ENCODE measurements at places on chromosomes 6 and 20.

- DNase-seq, result no peak
Measured at GRCh38 chr6:153162646-153163045, 31.6 kb upstream of the RGS17 start.

DNA sequence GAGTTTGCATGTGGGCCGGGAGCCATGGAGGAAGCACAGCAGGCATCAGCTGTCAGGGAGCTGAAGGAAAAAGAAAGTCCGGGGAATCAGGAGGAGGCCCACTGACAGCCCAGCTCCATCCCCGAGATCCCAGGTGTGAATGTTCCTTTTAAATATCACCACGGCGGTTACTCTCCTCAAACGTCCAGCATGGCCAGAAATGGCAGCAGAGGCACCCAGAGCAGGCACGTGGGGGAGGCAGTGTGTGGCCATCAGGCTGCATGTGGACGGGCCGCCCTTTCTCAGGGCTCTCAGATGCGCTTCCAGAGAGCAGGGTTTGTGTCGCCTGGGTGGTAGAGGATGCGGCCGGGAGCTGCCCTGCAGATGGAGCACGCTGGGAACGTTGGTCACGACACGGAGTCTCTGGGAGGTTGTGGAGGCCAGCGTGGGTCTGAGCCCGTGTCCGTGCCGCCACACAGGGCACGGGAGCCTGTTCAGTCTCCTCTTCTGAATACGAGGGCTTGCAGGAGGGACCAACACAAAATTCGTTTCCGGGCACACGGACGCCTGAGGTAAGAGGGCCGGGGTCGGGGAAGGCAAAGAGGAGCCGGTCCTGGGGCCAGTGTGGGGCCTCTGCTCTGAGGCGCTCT is 45.3 kb upstream of the DACT2 start:
- DNase-seq, result no peak

- DNase-seq, result no peak
Measured at GRCh38 chr6:44010411-44011349, 116.6 kb downstream of the MRPL14 start.

DNA sequence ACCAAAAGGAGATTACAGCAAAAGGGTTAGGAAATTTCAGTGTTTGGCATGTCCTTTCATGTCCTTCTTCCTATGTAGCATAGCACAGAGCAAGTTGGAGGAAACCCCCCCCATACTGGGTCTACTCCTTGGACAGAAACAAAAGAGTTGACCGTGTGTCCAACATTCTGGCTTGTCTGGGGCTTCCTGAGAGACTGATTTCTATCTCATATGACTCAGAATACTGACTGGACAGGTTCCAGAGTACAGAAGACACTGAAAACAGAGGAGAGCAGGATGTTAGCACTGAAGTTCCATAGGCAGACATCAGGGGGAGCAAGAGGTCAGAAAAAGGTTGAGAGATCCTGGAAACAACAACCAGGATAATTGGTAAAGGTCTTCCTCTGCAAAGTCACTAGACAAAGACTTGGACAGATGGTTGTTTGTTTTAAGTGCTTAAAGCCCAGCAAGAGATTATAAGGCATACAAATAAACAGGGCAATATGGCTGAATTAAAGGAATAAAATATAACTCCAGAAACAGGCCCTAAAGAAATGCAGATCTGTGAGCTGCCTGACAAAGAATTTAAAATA is 48.4 kb downstream of the USP49 start:
- DNase-seq, result no peak

DNA sequence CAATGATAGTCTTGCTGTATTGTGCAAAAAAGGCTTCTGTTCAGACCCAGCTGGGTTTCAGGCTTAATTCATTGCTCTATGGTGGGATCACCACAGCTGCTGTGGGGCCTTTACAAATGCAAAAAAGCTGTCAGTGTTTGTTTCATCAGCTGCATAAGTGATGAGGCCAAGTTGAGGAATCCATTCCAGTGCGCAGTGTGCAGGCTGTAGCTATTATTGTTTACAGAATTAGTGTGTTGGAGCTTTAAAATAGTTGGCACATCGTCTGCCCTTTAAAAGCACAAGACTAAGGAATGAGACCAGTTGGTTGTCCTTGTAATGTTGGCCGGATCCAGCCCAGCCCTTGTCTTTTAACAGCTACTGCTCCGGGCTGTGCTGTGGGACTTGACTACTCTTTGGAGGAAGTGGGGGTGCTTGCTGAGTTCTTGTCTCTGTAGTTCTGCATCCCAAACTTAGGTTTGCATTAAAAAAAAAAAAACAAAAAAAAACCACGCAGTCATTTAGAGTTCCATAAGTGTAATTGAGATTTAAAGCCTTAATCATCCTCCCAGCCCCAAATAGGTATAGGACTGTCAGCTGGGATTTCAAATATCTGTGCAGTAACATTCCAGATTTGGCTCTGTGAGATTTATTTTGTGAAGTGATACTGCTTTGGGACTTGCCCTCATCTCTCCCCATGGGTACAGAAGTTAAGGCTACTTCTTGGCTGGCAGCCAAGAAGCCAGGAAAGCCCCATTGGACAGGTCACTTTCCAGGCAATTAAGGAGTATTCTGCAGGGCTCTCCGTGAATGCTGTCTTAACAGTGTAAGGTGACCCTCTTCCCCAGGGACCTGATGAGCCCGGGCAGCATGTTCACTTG is 19.3 kb downstream of the JARID2 start:
- DNase-seq, result no peak

- no peak for DNase-seq
Measured at GRCh38 chr6:96089173-96089572, 73.4 kb downstream of the FUT9 start.

- no peak for DNase-seq
Measured at GRCh38 chr20:24955045-24955444, 6.0 kb downstream of the CST7 start.

GRCh38 chr6:105402090-105402938 is 568 bp downstream of the PREP start:
- DNase-seq, result no peak

- DNase-seq, result no peak
Measured at GRCh38 chr6:132167929-132168892, 217.0 kb upstream of the CCN2 start.

- no peak for DNase-seq
Measured at GRCh38 chr20:62728028-62728780, 19.6 kb downstream of the NTSR1 start.

DNA sequence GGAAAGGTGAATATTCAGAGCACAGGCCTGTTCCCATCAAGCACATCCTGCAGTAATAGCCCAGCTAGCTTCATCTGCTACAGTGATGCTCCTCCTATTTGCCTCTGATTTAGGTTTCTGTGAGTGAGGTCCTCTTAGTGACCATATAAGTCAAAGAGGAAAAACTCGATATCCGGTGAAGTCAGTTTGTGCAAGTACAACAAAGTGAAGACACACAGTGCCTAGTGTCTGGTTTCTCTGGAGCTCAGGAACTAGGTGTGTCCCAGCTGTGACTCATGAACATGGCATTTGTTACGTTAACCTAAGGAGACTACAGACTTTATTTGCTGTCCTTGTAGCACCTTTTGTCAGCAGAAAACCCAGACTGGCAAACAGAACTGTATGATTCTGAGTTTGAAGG is 33.9 kb downstream of the EDN1 start:
- DNase-seq, result no peak

- DNase-seq, result no peak
Measured at GRCh38 chr6:43744491-43744890, 25.5 kb upstream of the VEGFA start.

- no peak for DNase-seq
Measured at GRCh38 chr20:49496553-49497397, 14.3 kb upstream of the KCNB1 start.

DNA sequence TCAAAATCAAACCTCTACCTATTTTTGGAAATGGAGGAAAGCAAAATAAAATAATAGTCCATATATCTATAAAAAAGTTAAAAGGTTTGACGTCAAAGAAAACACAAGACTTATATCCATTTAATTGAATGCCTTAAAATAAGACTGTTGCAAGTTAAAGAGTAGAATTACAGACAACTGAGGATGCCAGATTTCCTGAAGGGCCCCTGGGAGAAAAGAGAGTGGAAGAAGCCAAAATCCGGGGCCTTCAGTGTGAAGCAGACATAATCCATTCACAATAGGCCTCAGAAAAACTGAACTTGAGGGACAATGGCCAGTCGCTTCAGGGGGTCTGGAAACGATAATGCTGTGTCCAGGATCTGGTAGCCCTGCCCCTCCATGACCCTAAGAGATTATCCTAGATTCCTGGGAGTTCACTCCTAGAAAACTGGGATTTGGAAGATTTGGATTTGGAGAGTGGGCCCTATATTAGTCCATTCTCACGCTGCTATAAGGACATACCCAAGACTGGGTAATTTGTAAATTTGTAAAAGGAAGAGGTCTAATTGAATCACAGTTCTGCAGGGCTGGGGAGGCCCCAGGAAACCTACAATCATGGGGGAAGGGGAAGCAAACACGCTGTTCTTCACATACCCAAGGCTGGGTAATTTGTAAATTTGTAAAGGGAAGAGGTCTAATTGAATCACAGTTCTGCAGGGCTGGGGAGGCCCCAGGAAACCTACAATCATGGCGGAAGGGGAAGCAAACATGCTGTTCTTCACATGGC is 94.0 kb upstream of the SLC2A12 start:
- no peak for DNase-seq

DNA sequence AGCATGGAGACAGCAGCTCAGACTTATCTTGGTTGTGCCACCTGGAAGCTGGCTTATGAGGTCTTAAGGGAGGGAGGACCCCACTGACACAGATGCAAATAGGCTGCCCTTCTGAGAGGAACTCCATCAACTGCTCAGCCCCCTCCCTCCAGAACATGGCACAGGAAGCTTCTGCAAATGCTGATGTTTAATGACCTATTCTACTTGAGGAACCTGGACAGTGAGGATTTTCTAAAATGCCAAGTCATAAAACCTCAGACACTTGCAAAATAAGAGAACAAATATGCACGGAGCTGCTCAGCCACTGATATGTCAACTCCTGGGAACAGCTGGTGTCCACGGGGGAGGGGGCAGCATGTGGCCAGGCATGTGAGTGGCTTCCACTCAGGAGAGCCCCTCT is 3.5 kb downstream of the CST9 start:
- no peak for DNase-seq

DNA sequence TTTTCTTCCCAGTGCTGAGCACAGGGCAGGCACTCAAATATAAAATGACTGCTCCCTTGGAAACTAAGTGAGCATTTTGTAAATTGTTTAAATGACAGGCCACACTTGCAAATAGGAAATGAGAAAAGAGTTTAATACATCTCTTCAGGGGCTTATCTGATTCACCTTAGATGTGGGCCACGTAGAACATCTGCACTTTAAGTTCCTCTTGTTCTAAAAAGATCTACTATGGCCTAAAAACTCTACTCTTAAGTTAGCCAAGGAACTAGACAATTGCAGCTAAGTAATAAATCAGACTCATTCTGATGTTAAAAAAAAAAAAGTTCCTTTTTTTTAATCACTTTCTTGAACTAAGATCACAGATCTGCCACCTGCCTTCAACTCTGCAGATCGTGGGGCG is 126.3 kb downstream of the KIF16B start:
- DNase-seq, result no peak

GRCh38 chr6:93581371-93581770 is 162.0 kb upstream of the EPHA7 start:
- no peak for DNase-seq

GRCh38 chr20:64077541-64077875 is 1.8 kb downstream of the RGS19 start:
- no peak for DNase-seq

DNA sequence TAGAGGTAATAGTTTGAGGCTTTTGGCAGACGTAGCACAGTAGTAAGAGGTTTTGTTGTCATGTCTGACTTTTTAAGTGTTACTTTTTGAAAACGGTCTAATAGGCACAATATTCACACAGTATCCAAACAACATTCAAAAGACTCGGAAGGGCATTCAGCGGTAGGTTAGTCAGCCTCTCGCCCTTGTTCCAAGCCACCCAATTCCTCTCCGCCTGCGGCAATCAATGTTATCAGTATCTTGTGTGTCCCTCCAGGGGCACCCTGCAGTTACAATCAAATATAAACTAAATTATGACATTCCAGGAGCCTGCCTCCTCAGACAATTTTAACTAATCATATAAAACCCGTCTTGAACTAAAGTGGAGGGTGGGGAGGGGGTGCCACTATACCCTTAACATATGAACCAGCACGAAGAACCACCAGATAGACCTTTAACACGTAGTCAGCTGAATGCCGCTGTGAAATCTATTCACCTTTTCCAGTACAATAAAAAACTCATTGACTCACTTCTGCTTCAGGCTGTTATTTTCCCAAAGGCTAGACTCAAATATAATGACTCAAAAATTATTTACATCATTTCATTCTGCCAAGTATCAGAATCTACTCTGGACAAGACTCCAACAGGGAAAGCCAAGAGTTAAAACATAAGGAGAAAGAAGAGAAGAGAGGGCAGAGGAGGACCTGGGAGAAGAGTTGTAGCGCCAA is 1.6 kb downstream of the TENT5A start:
- no peak for DNase-seq

DNA sequence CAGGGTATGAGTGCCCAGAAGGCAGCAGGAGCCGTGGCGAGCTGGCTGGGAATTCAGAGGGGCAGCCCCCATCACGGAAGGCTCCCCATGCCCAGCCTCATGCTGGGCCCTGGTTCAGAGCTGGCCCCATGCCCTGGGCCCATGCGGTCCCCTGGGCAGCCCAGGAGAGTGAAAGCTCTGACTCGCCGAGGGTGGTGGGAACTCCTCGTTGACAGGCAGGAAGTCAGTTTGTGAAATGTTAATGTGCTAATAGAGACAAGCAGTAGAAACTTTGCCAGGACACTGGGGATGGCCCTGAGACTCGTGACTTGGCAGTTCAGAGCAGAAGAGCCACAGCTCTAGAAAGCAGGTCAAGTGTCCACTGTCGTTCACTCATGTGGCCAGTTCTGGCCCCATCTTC is 353.0 kb downstream of the TAF4 start:
- DNase-seq, result no peak

DNA sequence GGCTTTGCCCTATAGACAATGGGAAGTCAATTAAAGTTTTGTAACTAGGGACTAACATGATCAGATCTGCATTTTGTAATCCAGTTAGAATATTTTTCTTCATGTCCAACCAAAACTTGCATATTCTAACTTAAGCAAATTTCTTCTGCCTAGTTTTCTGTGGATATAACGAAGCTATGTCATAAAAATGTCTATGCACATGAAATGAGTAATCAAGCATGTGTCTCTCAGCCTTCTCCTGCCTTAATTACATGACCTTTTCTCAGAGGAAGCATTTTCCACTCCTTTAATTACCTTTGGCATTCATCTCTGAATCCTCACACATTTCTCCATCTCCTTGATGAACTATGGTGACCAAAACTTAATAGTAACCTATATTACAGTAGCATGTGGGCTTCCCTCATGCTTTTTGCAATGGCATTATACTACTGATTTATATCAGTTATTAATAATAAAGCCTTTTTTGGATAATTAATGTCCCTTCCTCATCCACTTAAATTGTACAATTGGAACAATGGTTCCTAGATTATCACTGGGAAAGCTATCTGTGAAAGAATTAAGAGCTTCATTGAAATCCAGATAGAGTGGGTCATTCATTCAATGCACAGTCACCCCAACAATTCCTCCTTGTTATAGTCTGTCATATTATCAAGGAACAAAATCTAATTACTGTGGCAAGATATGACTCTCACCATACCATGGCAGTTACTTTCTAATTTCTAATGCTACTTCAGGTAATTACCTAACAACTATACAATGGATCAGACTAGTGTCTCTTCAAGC is 19.1 kb upstream of the FBXO9 start:
- DNase-seq, result no peak
